ENCODE measurements at places on chromosomes 4 and X. TPM values are rescaled to one million over a fixed set of nuclear protein-coding genes. Genes with fewer than 3 reads are reported as not detected.

DNA sequence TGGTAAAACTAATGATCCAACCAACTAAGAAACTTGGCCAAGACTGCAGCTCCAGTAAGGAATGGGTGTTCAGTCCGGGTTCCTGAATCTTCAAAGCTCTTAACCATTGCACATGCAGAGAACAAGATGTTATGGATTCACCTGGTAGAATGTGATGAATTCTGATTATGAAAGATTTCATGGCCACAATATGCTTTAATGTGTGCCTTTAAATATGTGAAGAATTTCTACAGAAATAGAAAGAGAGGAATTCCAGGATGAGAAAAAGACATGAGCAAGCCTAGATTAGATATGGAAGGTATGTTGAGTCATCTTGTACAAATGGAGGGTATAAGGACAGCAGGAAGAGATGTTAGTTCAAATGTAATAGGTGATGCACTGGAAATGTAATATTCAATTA, 472.2 kb upstream of the TENM3 start:
- H3K27ac ChIP-seq: no peak overlapping the region
- DNase-seq: no peak
- no peak overlapping the region for H3K4me3 ChIP-seq
- H3K4me1 ChIP-seq: no peaks in the 10 kb centered on the region
- H3K36me3 ChIP-seq: no peaks in the 10 kb centered on the region

DNA sequence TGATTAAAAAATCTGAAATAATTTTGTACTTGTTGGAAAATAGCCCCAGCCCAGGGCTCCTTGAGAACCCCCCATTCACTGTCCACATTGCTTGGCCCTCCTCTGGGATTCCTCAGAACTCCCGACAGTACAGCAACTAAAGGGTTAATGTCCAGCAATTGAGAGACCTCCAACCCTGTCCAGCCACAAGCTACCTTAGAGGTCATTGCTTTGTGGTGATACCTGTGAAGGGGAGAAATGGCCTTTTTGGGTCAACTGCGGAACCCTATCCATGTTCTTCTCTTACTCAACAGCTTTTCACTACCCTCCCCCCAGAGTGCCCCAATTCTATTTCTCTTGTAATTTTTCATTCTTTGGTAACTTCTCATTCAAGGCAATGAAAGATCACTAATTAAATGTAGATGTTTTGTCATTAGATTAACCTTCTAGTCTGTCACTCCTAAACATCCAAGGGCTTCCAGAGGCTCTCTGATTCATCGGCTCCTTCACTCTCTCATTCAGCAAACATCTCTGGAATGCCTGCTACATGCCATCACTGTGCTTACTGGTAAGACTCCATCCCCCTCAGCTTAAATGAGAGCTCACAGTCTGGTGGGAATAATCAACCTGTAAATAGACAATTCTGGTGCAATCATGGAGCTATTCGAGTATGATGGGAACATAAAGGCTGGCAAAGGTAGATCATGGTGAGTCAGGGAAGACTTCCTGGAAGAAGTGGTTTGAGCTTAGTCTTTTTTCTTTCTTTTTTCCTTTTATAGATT, 241.4 kb upstream of the PGRMC2 start:
- no peak overlapping the region for H3K4me3 ChIP-seq
- peak overlapping the region; percentile 39 for H3K27ac ChIP-seq
- no peak for DNase-seq
- no peaks in the 10 kb centered on the region for H3K36me3 ChIP-seq
- H3K27me3 ChIP-seq: no peaks in the 10 kb centered on the region
- H3K4me1 ChIP-seq: peaks cover 36% of the 10 kb centered on the region

DNA sequence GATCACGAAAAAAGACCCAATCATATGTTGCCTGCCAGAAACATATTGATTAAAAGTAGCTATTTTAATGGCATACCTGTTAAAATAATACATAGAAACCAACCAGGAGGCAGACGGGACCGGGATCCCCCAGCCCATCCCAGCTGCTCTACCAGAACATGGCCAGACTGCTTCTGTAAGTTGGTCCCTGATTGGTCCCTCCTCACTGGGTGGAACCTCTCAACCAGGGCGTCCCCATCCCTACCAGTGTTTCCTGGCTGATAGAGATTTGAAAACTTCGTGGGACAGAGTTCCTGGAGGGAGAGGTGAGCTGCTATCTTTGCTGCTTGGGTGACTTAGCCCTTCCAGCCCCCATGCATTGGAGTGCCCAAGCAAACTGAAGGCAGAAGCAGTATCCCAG, 256.2 kb downstream of the TRAM1L1 start:
- no peak overlapping the region for H3K4me3 ChIP-seq
- no peaks in the 10 kb centered on the region for H3K4me1 ChIP-seq
- no peak overlapping the region for H3K27ac ChIP-seq
- no peaks in the 10 kb centered on the region for H3K36me3 ChIP-seq

DNA sequence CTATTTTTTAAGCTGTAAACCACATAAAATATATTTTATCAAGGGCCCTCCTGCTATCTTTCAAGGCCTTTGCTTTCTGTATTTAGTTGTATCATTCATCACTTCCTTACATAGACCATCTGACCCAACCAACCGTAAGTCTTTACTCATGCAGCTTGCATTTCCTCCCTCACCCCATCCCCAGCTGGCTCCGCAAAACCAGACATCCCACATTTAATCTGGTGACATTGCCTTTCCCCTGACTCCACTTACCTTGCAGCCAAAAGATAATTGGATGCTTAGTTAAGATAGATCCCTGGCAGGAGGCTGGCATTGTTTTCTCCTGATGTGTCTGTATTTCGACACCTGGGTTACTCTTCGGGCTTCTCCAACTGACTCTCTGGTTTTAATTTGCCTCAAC, 183.7 kb upstream of the LDB2 start:
- no peaks in the 10 kb centered on the region for H3K4me1 ChIP-seq
- H3K36me3 ChIP-seq: no peaks in the 10 kb centered on the region
- no peaks in the 10 kb centered on the region for H3K27me3 ChIP-seq
- H3K27ac ChIP-seq: no peak overlapping the region
- no peak for DNase-seq
- H3K4me3 ChIP-seq: no peak overlapping the region

DNA sequence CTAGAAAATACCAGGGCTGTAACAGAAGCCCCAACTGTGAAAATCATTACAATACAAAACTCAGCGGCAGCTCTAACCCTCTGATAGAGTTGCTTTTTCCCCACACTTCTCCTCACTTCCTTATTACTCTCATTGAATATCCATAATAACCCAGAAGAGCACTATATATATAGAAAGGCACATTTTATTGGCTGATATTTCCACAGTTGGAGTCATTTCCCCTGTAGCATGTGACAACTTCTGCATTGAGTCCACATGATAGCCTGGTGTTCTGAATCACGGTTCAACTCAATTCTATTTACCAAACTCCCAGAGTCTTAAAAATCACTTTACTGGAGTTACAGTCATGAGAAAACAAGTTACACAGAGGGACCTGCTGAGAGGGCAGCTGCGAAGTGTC, 46.6 kb upstream of the NWD2 start:
- no peak overlapping the region for H3K4me3 ChIP-seq
- no peak overlapping the region for H3K27ac ChIP-seq
- no peaks in the 10 kb centered on the region for H3K4me1 ChIP-seq
- no peaks in the 10 kb centered on the region for H3K27me3 ChIP-seq

GRCh38 chr4:77619408-77619807, 13.8 kb downstream of the CXCL13 start:
- DNase-seq: no peak
- peaks cover 3% of the 10 kb centered on the region for H3K4me1 ChIP-seq
- H3K36me3 ChIP-seq: no peaks in the 10 kb centered on the region
- H3K27ac ChIP-seq: no peak overlapping the region
- no peak overlapping the region for H3K4me3 ChIP-seq

GRCh38 chrX:103783971-103784370, 7.3 kb downstream of the PLP1 start:
- DNase-seq: no peak
- H3K27ac ChIP-seq: no peak overlapping the region
- no peaks in the 10 kb centered on the region for H3K36me3 ChIP-seq
- no peaks in the 10 kb centered on the region for H3K4me1 ChIP-seq
- no peak overlapping the region for H3K4me3 ChIP-seq

DNA sequence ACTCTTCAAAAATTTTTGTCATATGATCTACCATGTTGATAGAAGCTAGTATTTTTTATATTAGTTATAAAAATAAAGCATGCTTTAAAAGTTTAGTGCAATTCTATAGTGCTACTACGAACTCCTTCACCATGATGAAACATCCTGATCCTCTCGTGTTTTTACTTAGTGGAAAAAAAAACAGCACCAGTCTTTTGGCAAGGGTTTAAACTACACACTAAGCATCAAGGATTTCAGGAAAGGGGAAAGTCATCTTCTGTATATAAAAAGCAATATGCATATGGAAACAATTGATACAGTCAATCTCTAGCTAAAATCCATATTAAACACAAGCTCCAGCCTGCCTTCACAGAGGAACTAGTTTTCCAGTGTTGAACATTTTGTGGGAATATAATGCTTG, 18.7 kb downstream of the CHM start:
- H3K4me1 ChIP-seq: no peaks in the 10 kb centered on the region
- DNase-seq: no peak
- no peaks in the 10 kb centered on the region for H3K36me3 ChIP-seq
- no peak overlapping the region for H3K27ac ChIP-seq
- H3K27me3 ChIP-seq: no peaks in the 10 kb centered on the region

DNA sequence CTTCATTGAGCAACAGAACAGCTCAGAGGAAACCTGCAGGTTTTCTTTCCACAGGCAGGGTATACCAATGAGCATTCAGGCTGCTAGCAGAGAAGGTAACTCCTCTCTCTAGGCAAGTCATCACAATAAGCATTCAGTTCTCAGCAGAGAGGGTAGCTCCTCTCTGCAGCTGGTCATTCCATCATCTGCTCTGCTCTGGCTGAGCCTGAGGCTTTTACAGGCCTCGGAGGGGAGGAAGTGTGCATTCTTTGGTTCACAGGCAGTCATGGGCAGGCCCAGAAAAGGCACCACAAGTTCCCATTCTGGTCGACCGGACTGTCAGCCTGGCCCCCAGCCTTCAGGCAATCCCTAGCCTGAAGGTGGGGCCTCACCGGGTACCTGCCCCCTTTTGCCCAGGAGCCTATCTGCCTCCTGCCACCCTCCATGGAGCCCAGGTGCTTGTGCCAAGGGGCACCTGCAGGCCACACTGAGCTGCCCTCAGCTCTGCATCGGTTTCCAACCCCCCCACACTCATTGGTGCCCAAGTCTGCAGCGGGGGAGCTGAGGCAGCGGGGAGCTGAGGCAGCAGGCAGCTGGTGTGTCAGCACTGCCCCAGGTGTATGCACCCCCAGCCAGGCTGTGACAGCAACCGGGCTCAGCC, 83.1 kb downstream of the PRDM5 start:
- H3K27ac ChIP-seq: no peak overlapping the region
- H3K27me3 ChIP-seq: no peaks in the 10 kb centered on the region
- DNase-seq: no peak
- no peaks in the 10 kb centered on the region for H3K36me3 ChIP-seq

DNA sequence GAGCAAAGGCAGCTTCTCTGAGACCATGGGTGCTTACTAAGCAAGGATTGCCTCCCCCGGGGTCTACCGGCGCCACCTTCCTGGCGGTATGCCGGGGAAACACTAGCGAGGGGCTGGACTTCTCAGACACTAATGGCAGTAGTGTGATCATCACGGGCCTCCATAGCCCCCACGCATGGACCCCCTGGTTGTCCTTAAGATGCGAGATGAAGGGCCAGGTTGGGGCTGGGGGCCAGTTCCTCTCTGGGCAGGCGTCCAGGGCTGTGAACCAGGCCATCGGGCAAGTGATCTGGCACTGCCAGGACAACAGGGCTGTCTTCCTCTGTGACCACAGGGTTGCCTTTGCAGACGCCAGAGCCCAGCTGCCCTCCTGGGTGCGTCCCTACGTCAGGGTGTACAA, 60.7 kb downstream of the ALPK1 start:
- H3K4me1 ChIP-seq: no peaks in the 10 kb centered on the region
- no peak overlapping the region for H3K27ac ChIP-seq
- H3K4me3 ChIP-seq: no peak overlapping the region
- no peak for DNase-seq
- peaks cover 24% of the 10 kb centered on the region for H3K36me3 ChIP-seq

DNA sequence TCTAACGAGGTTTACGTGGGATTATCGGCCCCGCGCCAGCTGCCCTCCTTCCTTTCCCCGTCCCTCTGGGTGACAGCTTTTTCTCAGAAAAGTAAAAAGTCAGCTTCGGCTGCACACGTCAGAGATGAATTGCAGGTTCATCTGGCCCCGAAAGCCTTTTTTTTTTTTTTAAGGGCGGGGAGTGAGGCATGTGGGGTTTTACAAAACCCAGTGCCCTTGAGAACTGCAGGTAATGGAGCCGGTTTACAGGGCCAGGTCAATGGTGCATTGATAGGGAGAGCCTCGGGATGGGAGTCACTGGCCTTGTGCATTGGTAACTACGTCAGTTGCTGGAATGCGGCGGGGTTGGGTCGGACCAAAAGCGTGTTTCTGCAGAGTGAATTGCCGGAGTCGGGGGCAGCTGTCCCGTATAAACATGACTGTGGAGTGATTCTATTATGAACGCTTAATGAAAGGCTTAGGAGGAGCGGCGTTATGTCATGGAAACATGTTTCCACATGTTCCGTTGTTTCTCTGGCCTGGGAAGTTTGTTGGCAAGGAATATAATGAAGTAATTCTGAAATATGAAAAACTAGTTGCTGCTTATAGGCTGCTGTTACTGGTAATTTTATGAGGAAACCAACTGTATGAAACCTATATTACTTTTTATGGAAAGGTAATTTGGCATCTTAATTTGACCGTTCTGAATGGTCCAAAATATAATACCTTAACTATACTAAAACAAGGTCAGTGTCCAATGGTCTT, 1.1 kb downstream of the HSPA4L start:
- H3K4me3 ChIP-seq: peak overlapping the region; percentile 89
- peak overlapping the region; percentile 81 for H3K27ac ChIP-seq
- H3K4me1 ChIP-seq: peaks cover 10% of the 10 kb centered on the region
- no peaks in the 10 kb centered on the region for H3K36me3 ChIP-seq
- DNase-seq: peak; percentile 87

DNA sequence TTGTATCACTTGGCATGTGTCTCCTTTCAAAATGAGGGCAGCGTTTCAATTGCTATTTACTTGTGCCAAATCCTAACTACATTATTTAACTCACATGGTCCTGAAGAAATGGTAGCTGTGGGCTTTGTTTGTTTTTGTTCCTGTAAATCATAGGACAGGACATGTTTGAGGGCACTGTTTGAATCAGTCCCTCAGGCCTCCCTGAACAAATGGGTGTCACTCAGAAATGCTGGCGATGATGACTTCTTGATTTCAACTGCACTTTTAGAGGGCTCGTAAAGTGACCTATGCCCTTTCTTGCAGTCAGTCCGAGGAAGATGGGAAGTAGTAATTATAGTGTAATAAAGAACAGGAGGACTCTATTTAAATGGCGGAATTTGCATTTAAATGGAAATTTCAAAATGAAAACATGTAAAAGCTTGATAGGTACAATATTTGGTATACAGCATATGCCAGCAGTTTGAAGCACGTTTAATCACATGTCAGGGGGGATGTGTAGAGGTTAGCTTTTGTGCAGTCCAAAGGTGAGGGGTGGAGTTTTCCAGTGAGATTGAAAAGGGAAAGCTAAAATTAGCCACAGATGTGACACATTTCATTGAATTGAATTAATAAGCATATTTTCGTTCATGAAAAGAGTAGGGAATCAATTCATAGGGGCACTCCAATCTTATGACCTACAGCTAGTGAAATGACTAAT, 1958.7 kb upstream of the IGFBP7 start:
- no peak overlapping the region for H3K27ac ChIP-seq
- H3K4me3 ChIP-seq: no peak overlapping the region
- H3K27me3 ChIP-seq: no peaks in the 10 kb centered on the region
- DNase-seq: no peak
- no peaks in the 10 kb centered on the region for H3K4me1 ChIP-seq
- no peaks in the 10 kb centered on the region for H3K36me3 ChIP-seq

Gene HDX
- total RNA-seq: 4.2 TPM

Gene CD38
- 0.15 TPM for total RNA-seq

Gene SYNPO2
- 15.3 TPM for total RNA-seq

Gene NLGN4X
- 0.83 TPM for total RNA-seq

Gene STOX2
- 10.8 TPM for total RNA-seq
